ENCODE measurements at places on chromosomes 13 and 19.

DNA sequence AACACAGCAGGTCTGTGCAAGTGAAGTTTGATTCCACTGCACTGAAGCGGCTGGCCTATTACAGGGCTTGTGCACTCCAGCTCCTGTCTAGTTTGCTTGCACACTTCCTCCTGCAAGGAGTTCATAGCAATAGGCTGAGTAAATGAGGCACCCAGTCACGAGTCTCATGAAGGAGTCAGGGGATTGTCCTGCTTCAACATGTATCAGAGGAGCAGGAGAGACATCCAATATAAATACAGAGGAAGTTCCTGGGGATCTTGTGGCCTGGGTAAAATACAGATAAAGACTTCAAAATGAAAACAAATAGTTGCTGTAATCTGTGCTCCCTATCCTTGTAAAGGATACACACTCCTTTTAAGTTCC, 259.9 kb downstream of the SLITRK1 start:
- DNase-seq: peak; percentile 4

GRCh38 chr13:112473818-112474217, 97.7 kb downstream of the SPACA7 start:
- DNase-seq: no peak

- no peak for DNase-seq
Observed at GRCh38 chr13:102440259-102440936, 38.5 kb upstream of the FGF14 start.

GRCh38 chr13:76329004-76329403, 557.2 kb downstream of the KCTD12 start:
- no peak for DNase-seq

DNA sequence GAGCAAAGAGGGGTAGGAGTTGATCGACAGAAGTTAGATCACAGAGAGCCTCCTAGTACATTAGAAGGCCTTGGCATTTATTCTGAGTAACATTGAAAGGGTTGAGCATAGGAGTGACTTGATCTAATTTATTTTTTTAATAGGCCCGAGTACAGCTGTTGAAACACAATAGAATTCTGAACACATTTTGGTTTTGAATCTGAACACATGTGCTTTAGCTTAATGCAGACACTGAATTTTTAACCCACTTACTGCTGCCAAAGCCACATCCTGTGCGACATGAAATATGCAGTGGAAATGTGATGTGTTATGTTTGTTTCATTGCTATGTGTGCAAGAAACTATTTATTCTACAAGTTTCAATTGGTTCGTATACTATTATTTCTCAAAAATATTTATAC, 1505.9 kb downstream of the PCDH9 start:
- DNase-seq: peak; percentile 2

DNA sequence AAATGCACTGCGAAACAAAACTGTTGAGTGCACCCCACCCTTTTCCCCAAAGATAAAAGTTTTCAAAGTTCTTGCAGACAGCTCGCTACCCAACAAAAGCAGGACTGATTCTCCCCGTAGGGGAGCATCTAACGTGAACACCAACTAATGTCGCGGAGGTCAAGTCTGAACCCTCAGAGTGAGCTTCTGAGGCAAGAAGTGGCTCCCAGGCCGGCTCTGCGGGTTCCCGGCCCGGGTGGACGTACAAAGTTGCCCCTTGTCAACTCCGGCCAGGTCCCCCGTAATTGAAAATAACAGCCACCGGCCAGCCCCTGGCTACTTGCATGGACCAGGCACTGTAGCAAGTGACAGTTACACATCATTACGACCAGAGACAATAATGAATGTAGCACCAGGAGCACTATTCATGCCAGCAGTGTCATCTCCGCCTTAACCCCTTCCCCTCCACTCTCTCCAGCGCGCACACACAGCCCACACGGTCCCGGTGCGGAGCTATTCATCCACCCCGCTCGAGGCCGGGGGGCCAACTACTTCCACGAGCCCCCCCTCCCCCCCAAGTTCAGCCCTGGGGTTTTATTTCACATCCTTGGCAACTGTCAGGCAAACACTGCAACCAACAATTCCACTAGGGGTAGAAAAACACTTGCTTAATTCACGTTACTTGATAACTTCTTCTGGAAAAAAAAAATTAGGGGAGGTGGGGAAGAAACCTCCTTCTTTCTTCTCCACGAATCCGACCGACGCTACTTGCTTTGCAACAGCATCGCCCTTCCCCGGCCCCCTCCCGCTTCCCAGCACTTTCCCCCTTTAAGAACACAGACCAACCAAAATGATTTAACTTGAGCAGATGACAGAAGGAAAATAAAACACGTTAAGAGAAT, 1.2 kb downstream of the KLF12 start:
- peak; percentile 37 for DNase-seq

- no peak for DNase-seq
Observed at GRCh38 chr13:63307228-63307627, 1891.6 kb upstream of the PCDH20 start.

DNA sequence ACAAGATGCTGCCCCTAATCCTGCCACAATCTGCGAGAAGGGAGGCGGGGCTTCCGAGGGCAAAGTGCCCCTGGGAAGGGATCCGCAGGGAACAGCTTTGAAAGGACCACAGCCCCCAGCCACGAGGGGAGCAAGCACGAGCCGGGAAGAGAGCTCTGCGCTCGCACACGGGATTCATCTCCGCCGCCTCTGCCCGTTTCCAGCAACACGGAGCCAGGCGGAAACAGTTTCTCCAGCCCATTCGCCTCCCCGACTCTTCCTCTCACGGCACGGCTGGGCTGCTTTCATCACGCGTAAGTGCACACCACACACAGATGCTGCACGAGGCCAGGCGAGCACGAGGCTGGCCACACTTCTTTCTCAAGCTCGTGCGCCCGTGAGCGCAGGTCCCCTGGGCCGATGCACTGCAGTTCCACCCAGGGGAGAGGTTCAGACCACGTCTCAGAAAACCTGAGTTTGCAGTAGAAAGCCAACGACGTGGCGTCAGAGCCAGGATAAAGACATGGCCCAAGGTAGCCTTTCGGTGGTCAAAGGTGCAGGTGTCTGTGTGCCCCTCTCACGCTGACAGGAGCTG, 33.6 kb downstream of the NAXD start:
- DNase-seq: no peak

DNA sequence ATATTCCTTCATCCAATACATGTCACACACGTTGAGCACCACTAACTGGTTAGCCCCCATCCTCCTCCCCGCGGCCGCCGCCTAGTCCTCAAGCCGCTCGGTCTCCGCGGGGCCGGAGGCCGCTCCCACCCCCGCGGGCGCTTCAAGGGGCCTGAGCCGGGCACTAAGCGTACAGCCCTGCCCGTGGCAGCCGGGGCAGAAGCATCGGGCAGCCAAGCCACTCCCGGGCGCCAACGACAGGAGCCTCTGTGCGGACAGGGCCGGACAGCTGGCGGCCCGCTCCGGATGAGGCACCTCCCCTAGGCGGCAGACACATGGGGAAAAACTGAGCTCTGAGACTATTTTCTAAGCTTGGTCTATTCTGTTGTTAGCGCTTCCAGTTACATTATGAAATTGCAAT, 2.8 kb upstream of the ZNF543 start:
- no peak for DNase-seq

DNA sequence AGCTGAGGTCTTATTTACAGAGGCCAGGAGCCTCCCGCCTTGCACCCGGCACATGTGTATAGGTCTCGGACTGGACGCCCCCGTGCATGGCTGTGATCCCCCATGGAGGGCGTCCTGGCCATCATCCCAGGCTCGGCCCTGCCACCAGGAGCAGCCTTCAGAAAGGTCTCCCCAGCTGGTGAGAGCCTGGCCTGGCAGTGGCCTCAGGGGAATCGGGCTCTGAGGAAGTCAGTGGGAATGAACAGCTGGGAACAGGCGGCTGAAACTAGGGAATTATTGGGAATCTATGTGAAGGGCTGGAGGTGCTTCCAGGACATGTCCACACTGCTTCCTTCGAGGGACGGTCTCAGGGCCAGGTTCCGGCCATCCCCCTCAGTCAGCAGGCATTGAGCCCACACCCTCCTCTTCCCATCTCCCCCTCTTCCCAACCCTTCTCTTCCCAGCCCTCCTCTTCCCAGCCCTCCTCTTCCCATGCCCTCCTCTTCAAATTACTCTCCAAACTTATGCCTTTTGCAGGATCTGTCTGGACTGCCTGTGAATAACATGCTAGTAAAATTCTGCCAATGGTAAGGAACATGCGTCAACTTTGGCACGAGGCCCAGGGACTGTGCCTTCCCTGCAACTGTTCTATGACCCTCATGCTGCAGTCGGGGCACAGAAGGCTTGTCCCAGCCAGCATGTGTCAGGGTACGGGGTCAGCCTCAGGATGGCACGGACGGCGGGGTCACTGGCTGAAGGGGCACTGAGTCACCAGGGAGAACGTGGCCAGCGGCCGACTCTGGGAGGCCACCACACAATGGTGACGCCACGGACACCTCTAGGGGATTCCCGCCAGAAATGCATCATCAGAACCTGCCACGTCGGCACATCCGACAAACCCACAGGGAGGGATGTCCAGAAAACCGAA, 24.2 kb upstream of the C13orf46 start:
- DNase-seq: peak; percentile 73

DNA sequence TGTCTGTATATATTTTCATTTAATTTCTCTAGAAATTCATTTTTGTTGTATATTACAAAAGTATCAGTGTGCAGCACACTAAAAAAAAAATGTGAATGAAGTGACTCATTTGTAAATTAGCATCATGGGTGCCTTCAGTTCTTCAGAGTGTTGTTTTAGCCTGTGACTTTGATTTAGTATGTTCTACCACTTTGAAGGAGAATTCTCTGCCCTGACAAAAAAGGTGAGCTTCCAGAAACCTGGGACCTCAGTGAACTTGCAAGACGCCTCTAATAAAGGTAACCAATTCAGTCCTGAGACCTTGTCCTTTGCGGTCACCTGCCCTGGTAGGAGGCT, 2.4 kb downstream of the METTL21C start:
- no peak for DNase-seq

DNA sequence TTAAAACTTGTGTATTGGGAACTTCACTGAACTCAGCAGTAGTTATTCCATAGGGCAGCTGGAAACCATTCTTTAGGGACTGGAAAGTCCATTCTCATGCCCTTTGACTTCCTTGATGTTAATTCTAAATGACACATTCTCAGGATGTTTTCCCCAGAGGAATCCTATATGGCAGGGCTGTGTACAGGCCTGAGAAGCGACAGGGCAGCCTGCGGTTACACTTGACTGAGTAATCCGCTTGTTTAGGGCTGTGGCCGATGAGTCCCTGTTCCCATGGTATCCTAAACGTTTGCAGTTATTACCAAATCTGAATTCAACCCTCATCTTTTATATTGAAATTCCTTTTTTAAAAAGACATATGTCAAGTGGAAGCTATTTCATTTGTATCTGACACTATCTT, 83.5 kb downstream of the COL4A2 start:
- no peak for DNase-seq

DNA sequence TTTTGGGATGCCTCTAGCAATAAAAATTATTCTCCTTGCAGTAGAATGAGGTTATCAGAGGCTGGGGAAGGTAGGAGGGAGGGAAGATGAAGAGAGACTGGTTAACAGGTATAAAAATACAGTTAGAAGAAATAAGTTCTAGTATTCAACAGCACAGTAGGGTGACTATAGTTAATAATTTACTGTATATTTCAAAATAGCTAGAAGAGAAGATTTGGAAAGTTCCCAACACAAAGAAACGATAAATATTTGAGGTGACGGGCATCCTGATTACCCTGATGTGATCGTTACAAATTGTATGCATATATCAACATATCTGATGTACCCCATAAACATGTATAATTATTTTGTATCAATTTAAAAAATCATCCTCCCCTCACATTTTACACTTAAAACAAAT, 93.8 kb downstream of the CDADC1 start:
- no peak for DNase-seq

- no peak for DNase-seq
Observed at GRCh38 chr13:113586661-113587479, 2.3 kb downstream of the TFDP1 start.

- DNase-seq: no peak
Observed at GRCh38 chr13:41345914-41346589, 35.0 kb downstream of the NAA16 start.

DNA sequence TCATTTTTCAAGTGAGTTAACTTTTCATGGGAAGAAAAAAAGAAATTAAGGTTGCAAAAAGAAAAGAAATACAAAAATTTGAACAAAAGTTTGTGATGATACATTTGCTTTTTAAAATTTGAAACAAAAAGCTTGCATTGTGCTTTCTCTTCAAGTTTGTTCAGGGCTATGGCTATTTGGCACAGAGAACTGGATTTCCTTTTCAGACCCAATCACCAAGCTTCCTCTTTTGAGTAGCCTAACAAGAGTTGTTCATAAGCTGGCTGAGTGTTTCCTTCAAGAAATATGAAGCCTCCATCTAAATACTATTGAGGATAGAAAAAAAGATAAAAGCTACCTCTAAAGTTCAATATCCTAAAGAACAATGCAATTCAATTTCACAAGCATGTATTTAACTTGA, 787.8 kb downstream of the LIG4 start:
- DNase-seq: no peak

GRCh38 chr19:40797963-40798682, 868 bp upstream of the EGLN2 start:
- peak; percentile 70 for DNase-seq

GRCh38 chr13:56459286-56459685, 681.4 kb upstream of the PRR20A start:
- no peak for DNase-seq

- DNase-seq: peak; percentile 18
Observed at GRCh38 chr19:7512400-7512851, 3.5 kb upstream of the ZNF358 start.

DNA sequence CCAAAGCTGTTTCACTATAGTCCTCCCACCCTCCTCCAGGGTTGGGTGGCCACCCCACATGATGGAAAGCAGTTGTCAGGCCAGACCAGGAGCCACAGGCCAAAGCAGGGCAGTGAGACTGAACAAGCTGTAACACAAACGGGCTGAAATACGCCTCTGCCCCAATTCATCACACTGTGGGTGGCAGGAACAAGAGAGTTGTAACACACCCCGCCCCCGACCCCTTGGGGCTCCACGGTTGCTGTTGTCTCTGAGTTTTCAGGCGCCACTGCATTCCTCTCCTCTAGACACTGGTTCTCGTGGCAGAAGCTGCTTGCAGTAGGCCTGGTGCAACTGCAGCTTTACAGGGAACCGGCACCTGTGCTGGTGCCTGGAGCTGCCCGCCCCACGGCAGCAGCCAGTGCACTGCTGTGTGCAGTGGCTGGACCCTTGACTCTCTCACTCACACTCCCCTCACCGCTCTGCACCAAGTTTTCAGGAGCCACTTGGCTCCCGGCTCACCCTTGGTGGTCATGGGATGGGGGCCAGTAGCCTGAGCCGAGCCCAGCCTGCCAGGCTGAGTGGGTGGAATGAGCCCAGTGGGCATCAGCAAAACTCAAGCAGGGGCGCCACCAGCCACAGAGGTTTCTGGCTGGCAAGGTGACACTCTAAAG, 1314.5 kb upstream of the MIR17HG start:
- DNase-seq: no peak

- no peak for DNase-seq
Observed at GRCh38 chr19:52522551-52522950, 4.9 kb upstream of the ZNF808 start.

DNA sequence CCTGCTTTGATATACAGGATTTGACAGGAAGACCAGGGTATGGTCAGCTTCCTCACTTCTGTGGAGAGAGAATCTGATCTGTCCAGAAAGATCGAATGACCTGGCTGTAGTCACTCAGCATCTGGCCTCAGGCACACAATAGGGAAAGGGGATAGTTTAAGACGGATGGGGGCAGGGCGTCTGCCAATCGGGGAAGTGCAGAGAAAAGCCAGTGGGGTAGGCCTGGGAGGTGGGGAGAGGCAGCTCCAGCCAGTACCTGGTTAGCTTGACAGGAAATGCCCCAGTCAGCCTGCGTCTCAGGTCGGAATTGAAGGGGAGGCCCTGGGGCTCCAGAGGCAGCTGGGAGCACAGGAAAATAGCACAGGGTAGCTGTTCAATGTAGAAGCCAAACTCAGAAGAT, 12.4 kb downstream of the ZNF444 start:
- no peak for DNase-seq
